ENCODE measurements at places on chromosomes 5 and 9.
A peak's percentile ranks its signal among the peaks of the same experiment; 100 is the strongest.

DNA sequence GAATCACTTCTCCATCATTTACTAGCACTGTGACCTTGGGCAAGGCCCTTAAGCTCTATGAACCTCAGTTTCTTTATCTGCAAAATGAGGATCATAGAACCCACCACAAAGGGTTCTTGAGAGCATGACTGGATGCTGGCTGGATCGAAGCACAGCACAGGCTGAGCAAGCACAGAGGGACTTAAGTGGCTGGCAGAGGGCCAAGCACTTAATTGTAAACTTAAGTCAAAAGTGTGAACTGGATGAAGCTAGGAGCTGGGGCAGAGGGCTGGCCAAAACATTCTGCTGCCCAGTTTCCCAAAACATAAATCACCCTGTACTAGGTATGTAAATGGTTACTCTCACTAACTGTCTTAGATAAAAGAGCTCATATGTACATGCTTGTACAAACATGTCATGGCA lies 112.3 kb upstream of the WWC1 start:
- peak; percentile 81 for DNase-seq

DNA sequence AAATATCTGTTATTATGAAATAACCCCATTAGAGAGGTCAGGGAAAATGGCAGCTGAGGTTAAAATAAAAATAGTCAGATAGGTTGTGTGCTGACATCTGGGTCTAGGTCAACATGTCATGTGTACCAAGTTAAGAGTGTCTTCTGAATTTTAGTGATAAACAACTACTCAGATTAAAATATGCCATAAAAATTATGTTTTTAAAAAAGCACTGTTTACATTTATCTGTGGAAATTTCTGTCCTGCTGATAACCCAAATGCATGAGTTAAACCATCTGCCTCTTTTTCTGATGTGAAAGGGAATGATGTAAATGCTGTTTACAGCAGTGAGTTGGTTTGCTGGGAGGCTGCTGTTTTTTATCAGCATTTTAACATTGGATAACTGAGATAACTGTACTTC lies 361.2 kb upstream of the TARS1 start:
- no peak for DNase-seq

- DNase-seq = no peak
Observed at GRCh38 chr5:10578869-10579268, 15.0 kb downstream of the ANKRD33B start.

GRCh38 chr5:534743-535671 lies 10.8 kb upstream of the SLC9A3 start:
- no peak for DNase-seq

GRCh38 chr9:134863941-134864820 lies 16.4 kb upstream of the FCN2 start:
- DNase-seq = no peak

DNA sequence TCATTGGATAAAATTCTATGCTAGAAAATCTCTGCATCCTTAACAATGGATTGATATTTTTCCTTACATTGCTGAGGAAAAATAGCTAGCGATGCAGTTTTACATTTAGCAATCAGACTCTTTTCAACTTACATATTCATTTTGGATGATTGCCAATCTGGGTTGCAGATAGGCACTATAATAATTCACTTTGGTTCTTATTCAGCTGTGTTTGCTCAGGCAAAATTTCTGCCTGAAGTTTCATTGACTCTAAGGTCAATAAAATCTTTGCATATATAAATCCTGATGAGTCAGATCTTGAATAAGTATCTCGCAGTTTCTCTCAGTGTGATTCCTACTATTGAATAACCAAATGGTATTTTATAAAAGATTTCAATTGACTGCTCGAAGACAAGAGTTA lies 1105.8 kb downstream of the CDH18 start:
- DNase-seq = no peak

GRCh38 chr5:58985759-58986158 lies 402.9 kb downstream of the RAB3C start:
- DNase-seq = no peak
